ENCODE measurements at places on chromosomes 12 and 14.

- no peak for DNase-seq
Measured at GRCh38 chr12:45833401-45833800, 103.9 kb downstream of the ARID2 start.

GRCh38 chr12:100956311-100956852 is 161.8 kb downstream of the ANO4 start:
- DNase-seq = no peak

- DNase-seq = no peak
Measured at GRCh38 chr14:32190673-32191072, 11.2 kb upstream of the RNU6-7 start.

- DNase-seq = no peak
Measured at GRCh38 chr12:128817111-128818015, 6.4 kb downstream of the SLC15A4 start.

- DNase-seq = no peak
Measured at GRCh38 chr12:104452087-104452486, 4.7 kb upstream of the CHST11 start.

GRCh38 chr14:26128931-26129671 is 468.7 kb downstream of the NOVA1 start:
- no peak for DNase-seq

DNA sequence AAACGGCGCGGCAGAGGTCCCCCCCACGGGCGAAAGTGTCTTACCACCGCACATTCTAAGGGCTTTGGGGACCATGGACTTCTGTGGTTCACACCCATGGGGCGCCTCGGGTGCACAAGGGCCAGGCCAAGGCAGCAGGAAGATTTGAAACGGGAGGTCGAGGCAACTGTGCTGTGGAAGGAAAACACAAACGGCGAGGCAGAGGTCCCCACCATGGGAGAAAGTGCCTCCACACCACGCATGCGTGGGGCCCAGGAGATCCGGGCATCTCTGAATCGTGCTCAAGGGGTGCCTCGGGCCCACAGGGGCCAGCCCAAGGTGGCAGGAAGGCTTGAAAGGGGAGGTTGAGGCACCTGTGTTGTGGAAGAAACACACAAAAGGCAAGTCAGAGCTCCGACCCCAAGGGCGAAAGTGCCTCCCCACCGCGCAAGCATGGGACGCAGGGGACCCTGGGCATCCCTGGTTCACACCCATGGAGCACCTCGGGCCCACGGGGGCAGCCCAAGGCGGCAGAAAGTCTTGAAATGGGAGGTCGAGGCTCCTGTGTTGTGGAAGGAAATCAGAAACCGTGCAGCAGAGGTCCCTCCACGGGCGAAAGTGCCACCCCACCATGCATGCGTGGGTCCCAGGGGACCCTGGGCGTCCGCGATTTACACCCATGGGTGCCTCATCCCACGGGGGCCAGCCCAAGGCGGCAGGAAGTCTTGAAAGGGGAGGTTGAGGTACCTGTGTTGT is 371.0 kb downstream of the ALG10 start:
- DNase-seq = no peak

DNA sequence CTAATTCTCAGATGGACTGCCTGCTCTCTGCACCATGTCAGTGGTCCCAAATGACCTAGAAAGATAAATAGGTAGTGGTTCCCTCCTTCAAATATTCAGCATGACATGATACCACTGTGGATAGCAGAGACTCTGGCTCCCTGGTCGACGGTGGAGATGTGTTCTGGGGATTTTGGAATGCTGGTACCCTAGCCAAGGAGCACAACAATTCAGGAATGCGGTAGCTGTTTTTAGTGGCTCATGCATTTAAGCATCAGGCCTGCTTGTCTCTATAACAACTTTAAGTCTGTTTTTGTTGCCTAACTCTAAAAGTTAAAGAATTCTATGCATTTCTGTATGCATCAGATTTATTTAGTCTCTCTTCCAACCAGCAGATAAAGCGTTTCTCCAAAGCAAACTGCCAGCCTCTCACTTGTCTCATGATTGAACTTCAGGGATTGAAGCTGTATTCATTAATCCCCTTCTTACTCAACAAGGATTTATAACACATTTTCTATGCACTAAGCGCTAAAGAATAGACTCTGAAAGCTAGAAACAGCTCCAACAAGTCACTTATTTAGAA is 164.9 kb upstream of the BMP4 start:
- DNase-seq = no peak

DNA sequence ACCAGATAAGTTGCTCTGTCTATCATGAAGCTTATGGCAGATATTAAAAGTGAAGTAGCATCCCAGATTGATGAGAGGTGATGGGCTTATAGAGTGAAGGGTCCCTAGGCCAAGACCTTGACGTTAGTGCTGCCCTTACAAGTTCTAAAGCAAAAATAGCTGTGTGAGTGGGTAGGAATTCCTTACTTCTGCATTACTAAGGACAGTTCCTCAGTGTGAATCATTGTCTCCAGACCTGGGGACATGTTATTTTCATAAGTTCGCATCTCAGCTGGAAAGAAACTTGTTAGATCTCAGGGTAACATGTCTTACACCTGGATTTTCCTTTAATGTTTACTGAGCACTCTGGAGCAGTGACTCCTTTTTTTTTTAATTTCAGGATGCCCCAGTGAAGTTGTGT is 28.7 kb downstream of the MAPKAPK5 start:
- DNase-seq = no peak

DNA sequence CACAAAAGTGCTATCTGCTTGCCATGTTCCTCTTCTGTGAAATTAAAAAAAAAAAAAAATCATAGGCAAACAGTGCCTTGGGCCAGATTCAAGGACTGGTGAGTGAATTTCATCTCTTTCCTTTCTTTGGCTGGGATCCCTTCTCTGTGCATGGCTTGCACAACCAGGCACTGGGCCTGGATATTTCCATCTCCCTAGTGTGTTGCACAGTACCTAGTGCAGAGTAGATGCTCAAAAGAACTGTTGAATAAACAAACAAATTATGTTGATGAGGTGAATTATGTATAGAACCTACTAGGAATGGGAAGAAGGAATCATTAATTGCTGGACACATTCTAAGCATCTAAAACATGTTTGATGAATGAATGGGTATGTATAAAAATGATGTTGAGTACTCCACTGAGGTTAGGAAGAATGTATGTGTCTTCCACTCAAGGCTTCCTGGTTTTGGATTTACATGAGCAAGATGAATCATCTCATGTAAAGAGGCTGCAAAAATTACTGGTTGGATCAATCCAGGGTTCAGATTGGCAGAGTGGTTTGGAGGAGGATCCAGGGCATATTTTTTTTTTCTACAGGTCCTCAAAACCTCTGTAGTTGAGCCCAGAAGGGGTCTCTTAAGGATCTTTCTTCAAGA is 93.2 kb downstream of the EMP1 start:
- DNase-seq = no peak

DNA sequence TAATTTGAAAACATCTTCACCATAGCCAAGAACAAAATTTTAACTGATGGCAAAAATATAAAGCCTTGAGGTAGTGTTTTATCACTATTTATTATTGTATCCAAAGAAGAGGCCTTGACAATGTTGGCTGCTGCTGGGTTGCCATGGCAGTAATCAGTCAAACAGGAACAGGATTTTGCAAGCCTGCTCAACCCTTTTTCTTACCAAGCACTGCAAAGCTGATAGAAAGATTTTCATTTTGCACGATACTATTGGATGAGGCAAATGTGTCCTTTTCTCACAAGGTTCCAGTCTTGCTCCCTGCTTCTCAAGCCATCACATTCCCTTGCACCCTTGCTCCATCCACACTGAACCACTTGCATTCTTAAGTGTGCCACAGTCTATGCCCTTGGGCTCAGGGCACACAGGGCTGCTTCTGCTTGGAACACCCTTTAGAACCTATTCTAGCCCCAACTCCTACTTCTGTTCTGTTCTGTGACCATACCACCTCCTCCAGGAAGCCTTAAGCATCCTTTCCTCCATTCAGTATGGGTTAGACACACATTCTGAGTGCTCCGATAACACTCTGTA is 76.5 kb upstream of the AMIGO2 start:
- DNase-seq = no peak
